GM03348 (cell line): ENCODE measurements at places on chromosomes 12 and 14.

- DNase-seq, result no peak
Observed at GRCh38 chr12:44846826-44847225, 29.3 kb downstream of the NELL2 start.

- no peak for DNase-seq
Observed at GRCh38 chr12:107642240-107642639, 43.4 kb upstream of the PWP1 start.

- peak; percentile 67 for DNase-seq
Observed at GRCh38 chr12:77189458-77189857, 124.1 kb upstream of the E2F7 start.

GRCh38 chr12:67531501-67531900 lies 117.0 kb upstream of the DYRK2 start:
- peak; percentile 36 for DNase-seq

- DNase-seq, result no peak
Observed at GRCh38 chr12:16437926-16438325, 90.5 kb downstream of the MGST1 start.

- peak; percentile 65 for DNase-seq
Observed at GRCh38 chr12:49098035-49098451, 3.4 kb upstream of the DHH start.

DNA sequence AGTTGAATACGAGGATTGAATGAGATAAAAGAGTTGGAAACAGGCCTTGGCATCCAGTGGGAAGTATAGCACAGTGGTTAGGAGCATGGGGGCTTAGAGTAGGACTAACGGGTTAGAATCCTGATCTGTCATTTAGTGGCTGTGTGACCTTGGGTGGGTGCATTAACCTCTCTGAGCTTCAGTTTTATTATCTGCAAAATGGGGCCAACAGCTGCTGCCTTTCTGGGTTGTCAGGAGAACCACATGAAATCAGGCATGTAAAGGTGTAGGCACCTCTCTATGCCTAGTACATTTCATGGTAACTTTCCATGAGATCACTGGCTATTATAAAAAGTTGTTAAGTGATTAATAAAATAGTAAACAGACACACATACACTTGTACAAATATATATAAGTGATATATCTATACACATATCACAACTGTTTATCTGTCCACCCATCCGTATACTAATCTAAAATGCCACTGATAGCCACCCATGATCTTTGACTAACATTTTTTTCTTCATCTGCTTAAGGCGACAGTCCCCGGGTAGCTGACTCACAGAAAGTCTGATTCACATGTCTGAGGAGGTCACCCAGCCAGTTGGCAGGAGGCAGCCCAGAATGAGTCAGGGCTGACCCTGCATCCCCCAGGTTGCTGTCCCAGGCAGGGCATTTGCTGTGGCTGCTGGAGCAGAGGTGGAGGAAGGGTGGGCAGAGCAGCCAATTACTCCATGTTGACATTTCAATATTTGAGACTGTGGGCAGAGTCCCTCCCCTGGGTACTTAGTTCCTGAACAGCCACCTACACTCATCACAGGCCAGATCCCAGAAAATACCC lies 125.6 kb upstream of the NOS1 start:
- DNase-seq, result peak; percentile 11

DNA sequence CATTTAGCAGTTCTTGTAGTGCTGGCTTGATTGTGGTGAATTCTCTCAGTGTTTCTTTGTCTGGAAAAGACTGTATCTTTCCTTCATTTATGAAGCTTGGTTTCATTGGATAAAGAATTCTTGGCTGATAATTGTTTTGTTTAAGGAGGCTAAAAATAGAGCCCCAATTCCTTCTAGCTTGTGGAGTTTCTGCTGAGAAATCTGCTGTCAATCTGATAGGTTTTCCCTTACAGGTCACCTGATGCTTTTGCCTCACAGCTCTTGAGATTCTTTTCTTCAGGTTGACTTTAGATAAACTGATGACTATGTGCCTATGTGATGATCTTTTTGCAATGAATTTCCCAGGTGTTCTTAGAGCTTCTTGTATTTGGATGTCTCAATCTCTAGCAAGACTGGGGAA lies 1508.5 kb upstream of the FLRT2 start:
- DNase-seq, result no peak

DNA sequence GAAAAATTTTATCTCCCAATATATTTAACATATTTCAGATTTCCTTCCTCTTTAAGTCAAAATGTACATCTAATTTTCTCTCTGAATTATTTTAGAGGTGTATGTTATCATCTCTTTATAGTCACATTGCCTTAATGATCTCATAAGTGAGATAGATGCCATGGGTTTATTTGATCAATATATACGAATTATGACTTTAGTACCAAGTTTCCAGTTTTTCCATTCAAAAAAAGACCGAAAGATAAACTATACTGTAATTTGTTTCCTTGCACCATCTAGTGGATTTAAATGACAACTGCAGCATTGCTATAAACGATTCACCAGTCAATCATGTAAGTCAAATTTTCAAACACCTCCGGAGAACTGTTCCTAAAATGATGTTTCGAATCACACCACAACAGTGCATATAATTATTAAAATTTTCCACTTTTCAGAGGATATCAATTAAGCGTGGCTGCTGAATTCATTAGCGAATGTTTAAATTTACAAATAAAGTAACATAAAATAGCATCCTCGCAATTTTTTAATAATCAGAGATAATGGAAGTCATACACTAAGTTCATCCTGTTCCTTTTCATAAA lies 419 bp upstream of the ATXN7L3B start:
- DNase-seq, result peak; percentile 69

DNA sequence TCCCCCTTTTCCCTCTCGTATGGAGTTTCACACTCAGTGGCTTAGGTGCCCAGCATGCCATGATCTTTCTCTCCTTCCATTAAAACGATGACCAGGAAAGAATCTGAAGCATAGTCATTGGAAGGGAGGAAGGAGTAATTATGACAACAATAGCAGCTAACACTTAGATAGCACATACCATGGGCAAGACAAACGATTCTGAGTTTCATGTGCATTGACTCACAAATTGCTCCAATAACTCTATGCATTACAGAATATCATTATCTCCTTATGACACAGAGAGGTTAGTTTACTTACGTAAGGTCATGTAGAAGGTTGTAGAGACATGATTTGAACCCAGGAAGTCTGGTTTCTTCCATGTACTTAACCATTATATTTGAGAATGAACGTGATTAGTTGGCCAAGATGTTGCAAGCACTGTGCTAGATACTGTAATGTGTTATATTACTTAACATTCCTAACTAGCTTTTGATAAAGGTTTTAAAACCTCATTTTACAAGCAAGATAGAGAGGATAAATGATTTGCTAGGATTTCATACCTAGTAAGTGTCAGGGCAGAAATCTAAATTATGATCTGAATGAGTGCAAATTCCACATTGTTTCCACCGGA lies 162.4 kb downstream of the CAND1 start:
- peak; percentile 9 for DNase-seq

GRCh38 chr14:84482256-84483071 lies 1047.5 kb upstream of the FLRT2 start:
- DNase-seq, result peak; percentile 57

DNA sequence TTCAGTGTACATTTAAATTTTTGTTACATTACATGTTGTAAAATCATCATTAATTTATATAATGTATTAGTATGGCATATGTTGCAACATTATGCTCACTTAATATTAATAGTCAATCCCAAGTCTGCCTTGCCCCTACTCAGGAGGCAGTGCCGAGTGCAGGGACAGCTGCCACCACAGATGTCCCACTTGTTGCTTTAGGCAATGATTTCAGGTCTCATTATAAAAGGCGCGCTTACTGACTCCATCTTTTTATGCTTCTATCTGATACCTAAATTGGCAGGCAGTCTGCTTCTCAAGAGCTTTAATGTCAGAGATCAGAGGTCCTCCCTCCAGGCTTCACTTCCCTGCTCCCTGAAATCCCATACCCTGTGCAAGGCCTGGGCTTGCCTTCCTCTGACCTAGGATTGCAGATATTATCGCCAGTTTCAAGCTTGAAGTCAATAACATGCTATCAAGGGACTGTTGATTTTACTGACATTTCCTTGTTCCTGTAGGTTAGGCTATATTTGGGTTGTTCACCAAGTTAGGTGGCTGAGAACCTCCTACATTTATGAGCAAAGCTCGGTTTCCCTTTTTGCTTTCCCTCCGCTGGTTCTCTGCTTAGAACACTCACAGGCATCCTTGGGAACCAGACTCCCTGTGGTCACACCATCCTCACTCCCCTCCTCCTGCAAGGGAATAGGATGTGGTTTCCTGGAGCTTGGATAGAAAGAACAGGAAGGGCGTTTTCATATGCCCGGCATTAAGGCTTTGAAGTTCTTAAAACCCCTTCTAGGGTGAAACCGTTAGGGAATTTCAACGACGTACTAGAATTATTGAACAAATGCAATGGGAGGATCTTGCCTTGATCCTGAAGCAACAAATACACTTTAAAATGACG lies 208.4 kb upstream of the FKBP4 start:
- no peak for DNase-seq

GRCh38 chr14:85205875-85206274 lies 324.1 kb upstream of the FLRT2 start:
- no peak for DNase-seq

- no peak for DNase-seq
Observed at GRCh38 chr12:96327889-96328288, 72.3 kb downstream of the CDK17 start.

DNA sequence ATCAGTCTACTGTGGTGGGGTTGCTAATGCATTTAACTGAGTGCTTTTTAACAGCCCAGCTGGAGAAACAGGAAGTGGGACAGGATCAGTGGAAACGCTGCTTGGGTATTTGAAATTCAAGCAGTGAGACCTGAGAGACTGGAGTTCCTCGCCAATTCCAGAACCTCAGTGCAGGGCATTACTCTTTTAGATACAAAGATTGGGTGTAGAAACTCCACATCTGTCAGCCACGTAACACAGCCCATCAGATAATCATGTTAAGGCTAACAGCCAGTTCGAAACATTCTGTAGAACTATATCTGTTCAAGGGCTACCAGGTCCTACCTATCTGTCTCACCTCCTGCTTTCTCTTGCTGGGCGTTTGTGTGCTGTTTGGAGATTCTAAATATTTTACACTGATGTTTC lies 45.5 kb downstream of the RAD52 start:
- DNase-seq, result no peak

DNA sequence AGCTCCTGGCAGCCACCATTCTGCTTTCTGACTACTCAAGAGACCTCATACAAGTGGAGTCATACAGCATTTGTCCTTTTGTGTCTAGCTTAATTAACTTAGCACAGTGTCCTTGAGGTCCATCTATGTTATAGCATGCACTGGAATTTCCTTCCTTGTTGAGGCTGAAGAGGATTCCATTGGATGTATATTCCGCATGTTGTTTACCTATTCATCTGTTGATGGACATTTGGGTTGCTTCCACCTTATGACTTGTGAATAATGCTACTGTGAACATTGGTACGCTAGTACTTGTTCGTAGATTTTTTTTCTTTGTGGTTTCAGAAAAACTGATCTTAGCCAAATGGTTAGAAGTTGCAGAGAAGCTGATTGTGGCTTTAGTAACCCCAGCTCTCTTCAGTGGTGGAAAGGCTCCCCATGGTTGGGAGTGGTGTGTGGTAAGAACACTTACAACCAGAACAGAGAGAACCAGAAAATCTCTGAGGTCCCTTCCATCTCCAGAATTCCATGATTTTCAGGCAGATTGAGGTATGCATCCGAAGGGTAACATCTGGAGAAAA lies 118.4 kb downstream of the SAMD4A start:
- DNase-seq, result no peak

- no peak for DNase-seq
Observed at GRCh38 chr12:106025129-106025528, 113.6 kb downstream of the NUAK1 start.

- DNase-seq, result no peak
Observed at GRCh38 chr12:57332646-57333312, 81.8 kb upstream of the STAC3 start.

DNA sequence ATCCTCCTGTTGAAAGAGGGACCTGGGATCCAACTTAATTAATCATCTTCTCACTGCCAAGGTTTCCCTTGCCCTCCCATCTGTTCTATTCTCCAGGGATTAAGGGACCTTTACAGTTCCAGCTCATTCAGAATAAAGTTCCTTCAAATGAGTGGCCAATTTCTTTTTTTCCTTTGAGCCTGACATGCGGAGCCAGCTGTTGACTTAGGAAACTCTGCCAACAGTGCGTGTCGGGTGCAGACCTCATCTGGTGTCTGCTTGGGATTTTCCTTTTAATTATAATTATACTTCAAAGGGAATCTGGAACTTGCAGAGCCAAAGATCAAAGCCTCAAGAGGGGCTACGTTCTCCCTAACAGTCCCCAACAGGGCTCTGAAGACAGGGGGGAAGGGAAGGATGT lies 64.8 kb downstream of the CCDC60 start:
- DNase-seq, result no peak
